ENCODE measurements at places on chromosomes 1 and 21.

DNA sequence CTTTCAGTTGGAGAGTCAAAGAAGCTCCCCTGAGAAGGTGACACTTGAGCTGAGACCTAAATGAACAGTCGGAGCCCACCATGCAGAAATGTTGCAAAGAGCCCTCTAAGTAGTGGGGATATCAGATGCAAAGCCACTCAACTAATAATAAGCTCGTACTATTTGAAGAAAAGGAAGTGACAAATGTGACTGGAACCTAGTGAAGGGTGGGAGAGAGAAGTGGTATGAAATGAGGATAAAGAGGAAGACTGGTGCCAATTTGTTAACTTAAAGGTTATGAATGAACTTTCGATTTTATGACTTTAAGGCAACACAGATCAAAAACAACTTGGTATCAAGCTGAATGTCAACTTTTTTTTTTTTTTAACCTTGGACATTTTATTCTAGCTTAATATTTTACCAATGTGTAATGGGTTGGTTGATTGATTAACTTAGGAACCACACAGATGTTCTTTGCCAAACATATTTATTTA is 14.7 kb downstream of the LYPLAL1 start:
- no peak for DNase-seq

GRCh38 chr1:16607433-16607851 is 5.9 kb downstream of the NBPF1 start:
- no peak for DNase-seq

DNA sequence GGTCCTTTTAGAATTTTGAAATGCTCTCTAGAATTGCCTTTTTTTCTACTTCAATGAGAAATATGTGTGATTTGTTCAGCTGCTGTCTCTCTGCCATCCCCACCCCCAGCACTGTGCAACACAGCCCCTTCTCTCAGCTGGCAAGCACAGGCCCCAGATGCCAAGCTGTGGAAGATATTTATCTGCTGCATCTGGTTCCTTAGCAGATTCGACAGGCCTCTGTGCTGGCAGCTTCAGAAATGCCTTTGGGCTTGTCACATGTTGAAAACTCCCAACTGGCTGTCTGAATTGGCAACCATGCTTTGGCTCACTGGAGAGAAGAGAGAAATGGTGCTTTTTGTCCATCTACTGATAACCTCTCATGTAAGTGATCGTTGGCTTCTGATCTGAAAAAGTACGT is 206.7 kb upstream of the C1orf87 start:
- DNase-seq: no peak

- DNase-seq: no peak
Measured at GRCh38 chr1:6262555-6263420, 1.9 kb upstream of the GPR153 start.

- DNase-seq: no peak
Measured at GRCh38 chr1:117531222-117531621, 74.6 kb upstream of the TENT5C start.

GRCh38 chr1:181626279-181626938 is 143.1 kb downstream of the CACNA1E start:
- DNase-seq: no peak

DNA sequence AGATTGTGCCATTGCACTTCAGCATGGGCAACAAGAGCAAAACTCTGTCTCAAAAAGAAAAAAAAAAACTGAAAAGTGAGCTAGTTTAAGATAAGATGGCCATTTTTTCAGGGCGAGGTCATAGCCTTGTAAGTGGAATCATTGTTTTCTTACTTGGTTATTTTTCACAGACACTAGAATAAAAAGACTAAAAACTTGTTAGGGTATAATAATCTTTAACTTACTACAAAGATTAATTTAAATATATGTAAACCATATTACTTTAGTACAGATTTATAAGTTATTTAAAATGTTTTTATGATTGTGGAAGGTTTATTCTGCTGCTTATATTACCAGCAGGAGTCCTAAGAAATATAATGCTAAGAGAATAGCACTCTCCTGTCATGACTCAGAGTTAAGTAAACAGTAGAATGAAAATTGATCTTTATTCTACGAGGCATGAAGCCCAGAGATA is 23.5 kb downstream of the ANGPTL1 start:
- DNase-seq: no peak

GRCh38 chr1:155285631-155286044 is 8.4 kb downstream of the HCN3 start:
- no peak for DNase-seq

GRCh38 chr1:152861374-152861773 is 1.6 kb downstream of the LCE7A start:
- DNase-seq: no peak

DNA sequence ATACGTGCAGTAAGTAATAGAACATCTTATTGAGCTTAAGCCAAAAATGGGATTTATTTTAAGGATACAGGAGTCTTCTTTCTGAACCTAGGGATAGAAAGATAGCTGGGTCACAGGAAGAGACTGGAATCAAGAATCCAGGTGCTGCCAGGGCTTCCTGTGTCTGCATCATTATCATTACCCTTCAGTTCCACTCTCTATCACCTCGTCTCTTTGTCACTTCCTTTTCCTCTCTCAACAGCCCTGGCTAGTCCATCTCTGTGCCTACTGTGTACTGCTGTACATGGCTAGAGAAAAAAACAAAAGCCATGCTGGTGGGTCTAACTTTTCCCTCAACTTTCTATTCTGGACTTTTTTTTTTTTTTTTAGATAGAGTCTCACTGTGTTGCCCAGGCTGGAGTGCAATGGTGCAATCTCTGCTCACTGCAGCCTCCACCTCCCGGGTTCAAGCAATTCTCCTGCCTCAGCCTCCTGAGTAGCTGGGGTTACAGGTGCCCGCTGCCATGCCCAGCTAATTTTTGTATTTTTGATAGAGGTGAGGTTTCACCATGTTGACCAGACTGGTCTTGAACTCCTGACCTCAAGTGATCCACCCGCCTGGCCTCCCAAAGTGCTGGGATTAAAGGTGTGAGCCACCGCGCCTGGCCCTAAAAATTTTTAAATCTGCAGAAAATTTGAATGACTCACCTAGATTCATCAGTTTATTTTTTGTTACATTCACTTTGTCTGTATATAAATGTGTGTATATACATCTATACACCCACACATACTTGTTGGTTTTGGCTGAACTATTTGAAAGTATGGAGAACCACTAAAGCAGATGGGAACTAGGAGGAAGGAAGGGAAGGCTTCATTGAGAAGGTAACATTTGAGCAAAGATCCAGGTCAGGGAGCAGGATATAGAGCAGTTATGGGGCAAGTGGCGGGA is 31.9 kb downstream of the UBE4B start:
- no peak for DNase-seq

GRCh38 chr1:159014003-159014571 is 4.4 kb downstream of the IFI16 start:
- DNase-seq: no peak

- no peak for DNase-seq
Measured at GRCh38 chr1:66940981-66941380, 16.2 kb downstream of the MIER1 start.

- DNase-seq: no peak
Measured at GRCh38 chr1:183544598-183545297, 45.5 kb downstream of the NCF2 start.

DNA sequence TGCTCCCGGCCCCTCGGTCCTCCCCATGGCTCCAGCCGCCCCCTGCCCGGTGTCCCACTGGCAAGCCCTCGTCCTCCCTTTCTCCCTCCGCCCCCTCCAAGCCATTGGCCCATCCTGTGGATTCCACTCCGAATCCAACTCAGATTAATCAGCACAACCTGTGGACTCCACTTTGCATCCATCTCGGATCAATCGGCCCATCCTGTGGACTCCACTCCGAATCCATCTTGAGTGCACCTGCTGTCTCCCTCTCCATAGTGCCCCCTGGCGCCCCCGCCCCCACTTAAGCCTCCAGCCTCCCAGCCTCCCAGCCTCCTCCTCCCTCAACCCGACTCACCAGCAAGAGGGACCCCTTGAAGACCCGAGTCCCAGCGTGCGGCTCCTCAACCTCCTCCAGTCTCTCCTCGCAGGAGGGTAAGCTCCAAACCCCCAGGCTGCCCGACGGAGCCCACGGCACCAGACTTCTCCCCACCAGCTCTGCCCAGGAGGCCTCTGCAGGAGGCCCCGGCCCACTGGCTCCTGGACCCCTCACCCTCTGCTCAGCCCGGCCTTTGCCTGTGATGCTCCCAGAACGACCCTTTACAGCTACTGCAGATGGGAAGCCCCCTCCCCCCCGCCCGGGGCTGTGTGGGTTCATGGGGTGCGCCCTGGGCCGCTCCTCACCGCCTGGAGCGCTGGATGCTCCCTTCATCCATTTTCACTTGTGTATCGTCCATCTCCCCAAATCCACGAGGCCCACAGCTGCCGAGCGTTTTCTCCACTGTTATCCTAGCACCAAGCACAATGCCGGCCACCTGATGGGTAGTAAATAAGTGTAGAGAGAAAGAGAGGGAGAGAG is 40.6 kb upstream of the TSPEAR start:
- DNase-seq: no peak

- peak; percentile 23 for DNase-seq
Measured at GRCh38 chr1:17653728-17654351, 101.3 kb upstream of the ACTL8 start.

DNA sequence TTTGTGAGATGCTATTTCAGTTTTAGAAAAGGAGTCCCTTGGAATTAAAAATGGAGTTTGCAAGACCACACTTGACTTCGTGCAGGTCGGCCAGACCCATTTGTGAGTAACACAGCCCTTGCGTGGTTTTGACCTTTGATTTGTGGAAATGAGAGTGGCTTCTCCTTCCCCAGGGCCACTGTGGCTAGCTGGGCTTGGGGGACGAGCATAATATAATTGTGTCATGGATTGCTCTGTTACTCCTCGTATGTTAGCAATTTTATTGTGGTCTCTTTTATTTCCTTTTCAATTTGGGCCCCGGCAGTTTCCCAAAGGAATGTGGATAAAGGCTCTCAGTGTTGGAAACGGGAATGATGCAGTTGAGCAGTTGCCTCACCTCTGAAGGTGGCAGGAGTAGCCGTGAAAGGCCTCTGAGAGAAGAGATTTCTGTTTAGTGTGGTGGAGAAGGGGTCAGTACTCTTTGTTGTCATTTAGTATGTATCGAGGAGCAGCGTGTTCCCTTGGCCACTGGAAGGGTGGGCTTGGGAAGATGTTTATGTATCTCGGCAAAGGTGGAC is 194.6 kb downstream of the PBX1 start:
- no peak for DNase-seq

DNA sequence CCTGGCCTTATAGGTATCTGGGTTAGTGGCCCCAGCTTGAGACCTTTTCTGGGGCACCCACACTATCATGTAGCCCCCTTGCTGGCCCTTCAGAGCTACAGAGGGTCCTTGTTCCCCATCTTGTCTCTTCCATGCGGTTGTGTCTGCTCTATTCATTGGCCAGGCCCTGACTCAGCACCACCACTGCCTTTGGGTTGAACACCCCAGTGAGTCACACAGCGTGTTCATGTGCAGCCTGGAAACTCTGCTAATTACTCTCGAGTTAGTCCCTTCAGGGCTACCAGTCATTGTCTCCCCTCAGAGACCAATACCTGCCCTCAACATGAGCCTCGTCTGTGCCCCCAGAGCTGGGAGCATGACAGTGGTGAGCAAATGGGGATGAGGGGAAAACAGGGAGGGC is 28.2 kb upstream of the IKBKE start:
- DNase-seq: no peak

DNA sequence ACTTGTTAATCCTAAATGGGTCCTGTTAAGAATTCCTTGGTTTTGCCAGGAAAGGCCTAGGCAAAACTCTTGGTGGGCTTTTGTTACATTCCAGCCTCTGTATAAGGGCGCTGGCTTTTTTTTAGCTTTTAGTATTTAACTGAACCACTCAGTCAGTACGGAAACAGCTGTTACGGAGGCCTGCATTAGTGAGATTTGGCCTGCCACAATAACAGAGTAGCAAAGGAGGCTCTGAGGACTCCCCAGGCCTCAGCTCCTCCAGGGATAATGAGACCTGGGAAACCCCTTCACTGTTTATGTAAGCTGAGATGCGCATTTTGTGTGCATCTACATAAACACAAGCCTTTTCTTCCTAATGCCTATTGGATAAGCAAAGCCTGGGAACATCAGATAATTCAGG is 210.2 kb downstream of the APP start:
- no peak for DNase-seq

DNA sequence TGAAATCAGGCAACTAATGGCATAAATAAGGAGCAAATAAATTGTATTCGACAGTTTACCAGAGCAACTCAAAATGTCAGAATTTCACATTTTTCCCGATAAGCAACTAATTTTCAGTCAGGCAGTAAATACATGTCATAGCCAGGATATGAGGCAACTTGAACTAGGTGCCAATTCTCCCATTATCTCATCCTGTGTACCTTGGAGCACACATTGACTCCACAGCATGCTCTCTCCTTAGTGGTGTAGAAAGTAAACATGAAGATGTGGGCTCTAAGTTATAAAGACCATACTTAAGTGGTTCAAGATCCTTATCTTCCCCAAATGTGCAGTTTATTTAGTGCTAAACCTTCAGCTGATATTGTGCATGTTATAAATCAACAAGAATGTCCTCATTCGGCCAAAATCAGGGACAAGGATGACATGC is 197.8 kb downstream of the VAV3 start:
- no peak for DNase-seq
